ENCODE measurements at places on chromosomes 13 and 19.

DNA sequence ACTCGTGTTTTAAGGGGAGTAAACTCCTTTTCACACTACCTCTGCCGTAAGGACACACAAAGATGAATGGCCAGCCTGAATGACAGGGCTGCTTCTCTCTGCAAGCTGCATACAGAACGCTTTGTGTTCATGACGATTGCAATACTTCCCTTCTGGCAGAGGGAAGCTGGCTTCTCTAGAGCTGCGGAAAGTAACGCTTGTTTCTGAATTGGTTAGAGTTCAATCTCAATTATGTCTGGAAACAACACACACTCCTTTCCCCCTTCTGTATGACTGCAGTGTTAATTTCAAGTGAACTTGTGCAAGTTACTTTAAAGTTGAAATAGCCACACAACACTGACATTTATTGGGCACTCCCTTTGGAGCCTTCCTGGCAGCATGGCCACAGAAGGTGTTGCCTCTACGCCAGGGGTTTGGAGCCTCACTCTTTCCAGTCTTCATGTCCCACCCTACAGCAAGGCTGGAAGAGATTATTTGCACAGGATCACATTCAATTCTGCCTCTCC lies 242.6 kb downstream of the NDFIP2 start:
- DNase-seq: no peak

DNA sequence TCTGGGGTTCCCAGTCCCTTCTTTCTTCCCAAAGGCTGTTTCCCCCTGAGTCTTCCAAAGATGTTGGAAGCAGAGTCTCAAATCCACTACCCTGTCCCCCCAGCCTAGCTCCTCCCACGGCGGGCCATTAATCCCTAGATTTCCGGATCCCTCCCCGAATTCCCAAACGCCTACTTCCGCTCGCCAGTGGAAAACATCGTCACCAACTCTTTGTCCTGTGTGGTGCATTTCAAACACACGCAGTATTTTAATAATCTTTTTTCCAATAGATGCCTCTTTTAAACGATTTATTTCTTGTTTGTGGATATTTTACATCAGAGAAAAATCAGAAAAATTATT lies 610 bp downstream of the ZNF791 start:
- no peak for DNase-seq

DNA sequence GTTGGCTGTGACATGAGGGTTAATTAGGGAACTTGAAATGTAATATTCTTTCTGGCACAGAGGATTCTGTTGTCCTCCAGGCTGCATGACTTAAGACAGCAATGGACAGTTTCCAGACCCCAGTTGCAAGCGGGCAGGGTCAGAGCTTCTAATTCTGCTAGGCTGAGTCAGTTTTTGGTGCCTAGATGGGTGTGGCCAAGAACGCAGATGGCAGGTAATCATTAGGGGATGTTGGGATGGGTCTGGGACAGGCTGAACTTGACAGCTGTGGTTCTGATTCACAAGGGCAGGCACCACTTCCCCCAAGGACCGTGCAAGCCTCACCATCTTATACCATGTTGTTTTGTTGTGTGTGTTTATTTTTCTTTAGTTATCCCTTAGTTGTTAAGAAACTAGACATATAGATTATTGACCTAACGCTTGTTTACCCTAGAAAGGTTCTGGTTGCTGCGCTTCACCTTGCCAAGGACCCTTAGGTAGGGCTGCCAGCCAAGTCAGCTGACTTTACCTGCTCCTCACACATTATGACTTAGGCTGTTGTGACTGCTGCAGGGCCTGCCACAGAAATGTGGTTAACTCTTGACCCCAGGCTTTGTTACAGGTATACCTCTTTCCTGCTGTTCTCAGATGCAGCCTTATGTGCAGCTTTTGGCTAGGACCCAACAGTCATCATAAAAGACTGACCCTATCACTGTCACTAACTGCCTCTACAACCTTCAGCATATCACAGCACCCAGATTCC lies 117.7 kb upstream of the KLF12 start:
- no peak for DNase-seq

- DNase-seq: no peak
Measured at GRCh38 chr13:37198629-37199028, 93.2 kb upstream of the CSNK1A1L start.

DNA sequence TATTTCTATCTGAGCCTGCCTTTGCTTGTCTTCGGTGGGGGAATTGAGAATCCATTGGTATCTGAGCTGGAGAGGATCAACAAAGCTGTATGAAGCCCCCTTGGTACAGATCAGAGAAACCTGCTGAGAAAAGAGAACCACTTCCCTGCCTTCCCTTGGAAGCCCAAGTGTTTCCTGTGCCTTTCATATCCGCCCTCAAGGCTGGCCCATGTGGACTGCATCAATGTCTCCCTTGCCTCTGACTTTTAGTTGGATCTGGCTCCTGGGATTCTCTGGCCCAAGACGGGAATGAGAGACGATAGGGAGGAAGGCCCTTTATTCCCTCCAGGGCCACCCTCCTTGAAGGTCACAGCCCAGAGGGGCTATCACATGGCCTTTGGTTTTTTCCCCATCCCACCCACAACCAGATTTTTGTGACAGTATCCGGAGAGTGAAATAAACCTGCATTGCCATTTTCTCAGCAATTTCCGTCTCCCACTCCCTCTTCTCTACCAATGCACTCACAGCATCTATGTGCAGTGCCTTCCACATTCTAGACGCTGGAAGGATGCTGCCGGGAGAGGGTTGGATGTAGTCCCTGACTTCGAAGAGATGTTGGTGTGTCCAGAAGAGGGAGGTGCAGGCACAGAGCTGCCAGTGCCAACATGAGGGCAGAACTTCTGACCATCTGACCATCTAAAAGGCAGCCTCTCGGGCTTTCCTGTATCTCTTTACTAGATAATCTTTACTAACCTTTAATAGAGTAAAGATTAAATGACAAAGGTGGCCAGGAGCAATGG lies 63.8 kb downstream of the KCTD15 start:
- no peak for DNase-seq

- no peak for DNase-seq
Measured at GRCh38 chr13:80530191-80530590, 189.3 kb upstream of the SPRY2 start.

DNA sequence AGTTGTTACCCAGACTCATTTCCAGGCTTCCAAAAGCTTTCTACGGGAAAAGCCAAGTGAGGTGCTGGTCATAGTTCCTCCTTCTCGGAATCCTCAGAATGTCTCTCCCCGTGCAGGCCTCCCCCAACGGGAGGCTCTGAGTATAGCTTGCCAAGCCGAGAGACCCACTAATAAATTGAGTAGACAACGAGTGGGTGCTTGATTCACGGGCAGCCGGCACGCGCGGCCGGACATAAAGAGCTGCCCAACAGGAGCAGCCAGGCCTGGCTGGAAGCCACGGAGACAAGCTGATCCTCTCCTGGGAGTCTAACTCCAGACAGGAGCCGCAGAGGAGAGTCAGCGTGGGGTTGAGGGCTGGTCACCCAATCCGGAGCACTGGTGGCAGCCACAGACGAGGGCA lies 43.4 kb upstream of the MEDAG start:
- DNase-seq: no peak

DNA sequence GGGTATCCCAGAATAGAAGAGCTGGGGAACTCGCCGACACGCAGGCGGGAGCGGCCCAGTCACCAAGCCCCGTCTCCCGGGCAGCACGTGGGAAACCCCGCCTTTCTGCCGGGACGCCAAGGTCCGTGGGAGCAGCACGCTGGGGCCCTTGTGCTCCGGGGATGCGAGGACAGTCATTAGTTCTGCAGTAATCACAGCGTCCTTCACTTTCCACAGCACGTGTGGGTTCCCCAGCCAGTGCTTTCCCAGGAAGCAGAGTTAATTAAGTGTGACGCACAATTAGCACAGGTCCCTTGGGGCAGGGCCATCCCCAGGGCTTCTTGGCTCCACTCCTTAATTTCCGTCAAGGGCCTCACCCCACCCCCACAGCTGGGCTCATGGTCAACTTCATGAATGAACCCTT lies 64.3 kb upstream of the C13orf46 start:
- DNase-seq: no peak

DNA sequence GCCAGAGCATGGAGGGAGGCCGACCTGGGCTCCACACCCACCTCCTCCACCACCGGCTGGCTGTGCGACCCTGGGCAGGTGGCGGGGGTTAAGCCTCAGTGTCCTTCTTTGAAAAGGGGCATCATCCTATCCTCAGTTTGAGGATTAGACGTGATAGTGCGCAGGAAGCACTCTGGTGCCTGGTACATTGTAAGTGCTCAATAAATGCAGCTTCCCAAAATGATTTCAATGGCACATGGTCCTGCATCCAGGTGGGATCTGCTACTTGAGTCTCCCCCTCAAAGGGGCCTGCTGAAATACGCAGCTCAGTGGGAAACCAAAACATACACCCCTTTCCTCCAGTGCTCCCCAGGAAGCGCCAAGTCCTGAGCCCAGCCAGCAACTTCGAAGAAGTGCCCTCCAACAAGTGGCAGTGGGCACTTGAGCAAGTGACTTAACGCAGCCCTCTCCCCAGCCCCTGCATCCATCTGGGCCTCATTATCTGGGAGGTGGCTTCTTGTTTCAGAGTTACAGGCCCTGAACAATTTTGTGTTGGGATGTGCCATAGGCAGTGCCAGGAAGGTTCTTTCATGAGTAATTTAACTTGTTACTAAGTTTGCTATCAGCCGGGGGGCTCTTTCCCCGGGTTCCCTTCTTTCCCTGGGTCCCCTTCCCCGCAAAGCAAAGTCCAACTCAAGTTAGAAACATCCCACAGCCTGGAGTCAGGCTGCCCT lies 17.9 kb downstream of the ACTN4 start:
- DNase-seq: no peak

DNA sequence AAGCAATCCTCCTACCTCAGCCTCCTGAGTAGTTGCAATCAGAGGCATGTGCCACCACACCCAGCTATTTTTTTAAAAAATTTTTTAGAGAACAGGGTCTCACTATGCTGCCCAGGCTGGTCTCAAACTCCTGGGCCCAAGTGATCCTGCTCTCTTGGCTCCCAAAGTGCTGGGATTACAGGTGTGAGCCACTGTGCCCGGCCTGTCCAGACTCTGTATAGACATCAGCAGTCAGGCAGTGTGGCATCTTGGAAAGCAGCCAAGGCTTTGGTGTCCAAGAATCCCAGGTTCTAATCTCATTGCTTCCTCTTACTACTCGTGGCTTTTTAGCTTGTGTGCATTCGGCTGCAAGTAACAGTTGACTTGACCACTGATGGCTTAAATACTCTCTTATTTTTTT lies 43.4 kb downstream of the BICRA start:
- no peak for DNase-seq

DNA sequence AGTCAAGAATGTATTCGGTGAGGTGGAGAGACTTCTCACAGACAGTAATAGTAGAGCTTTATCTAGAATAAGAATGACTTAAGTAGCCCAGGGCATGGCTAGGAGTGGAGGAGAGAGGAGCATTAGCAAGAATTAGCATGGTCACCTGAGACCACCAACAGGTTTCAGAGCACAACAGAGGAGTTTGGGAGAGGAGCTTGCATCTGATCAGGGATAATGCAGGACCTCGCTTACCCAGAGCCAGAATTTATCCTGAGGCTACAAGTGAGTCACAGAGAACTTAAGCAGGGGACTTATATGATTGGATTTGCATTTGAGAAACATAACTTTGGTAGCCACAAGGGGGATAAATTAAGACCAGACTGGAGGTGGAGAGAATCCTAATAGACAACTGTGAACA lies 102.1 kb upstream of the FNDC3A start:
- DNase-seq: no peak

DNA sequence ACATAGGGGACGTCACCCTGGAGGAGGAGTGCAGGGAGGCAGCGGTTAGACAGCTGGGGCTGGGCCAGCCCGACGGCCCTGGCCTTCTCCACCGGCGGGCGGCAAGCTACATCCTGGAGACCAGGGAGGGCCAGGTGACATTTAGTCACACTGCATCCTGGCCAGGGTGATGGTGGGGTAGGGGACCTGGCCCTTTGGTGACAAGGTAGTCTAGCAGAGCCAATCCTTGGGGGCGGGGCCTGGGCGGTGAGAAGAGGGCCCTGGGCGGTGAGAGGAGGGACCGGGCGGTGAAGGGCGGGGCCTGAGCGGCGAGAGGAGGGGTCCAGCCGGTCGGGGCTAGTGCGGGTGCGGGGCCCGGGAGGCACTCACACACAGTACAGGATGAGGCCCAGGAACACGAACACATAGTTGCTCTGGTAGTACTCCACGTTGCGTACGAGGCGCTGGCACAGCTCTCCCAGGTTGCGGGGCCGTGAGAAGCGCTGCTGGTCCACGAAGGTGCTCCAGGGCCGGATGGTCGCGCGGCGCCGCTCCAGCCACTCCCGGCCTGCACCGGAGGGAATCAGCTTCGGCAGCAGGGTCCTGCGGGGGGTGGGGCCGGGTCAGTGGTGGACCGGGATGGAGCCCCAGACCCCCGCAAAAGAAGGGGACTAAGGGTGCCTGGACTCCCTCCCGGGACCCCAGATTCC lies 610 bp downstream of the RABAC1 start:
- peak; percentile 60 for DNase-seq

GRCh38 chr19:49590971-49591730 lies at the start of gene PRR12:
TSS of gene PRR12 (plus strand) at chr19:49591182. CDS start at chr19:49591655, 473 bp downstream.
- DNase-seq: peak; percentile 67

- no peak for DNase-seq
Measured at GRCh38 chr13:20706661-20707060, 3.2 kb downstream of the IL17D start.

DNA sequence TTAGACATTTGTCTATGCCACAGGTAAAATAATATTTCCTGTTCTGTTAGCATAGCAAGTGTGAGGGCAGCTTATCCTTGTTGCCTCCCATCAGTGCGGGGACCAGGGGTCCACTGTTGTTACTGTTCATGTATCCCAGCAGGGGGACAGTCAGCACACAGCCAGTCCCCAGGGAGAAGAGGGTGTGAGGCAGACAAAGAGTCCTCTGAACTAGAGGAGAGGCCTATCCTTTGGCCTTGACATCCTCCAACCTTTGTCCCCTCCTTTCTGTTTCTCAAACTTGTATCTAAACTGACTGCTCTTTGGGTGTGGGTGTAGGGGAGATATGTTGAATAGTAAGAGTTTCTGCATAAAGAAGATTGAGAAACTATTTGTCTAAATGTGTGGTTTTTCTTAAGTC lies 2.9 kb upstream of the GPR18 start:
- no peak for DNase-seq

DNA sequence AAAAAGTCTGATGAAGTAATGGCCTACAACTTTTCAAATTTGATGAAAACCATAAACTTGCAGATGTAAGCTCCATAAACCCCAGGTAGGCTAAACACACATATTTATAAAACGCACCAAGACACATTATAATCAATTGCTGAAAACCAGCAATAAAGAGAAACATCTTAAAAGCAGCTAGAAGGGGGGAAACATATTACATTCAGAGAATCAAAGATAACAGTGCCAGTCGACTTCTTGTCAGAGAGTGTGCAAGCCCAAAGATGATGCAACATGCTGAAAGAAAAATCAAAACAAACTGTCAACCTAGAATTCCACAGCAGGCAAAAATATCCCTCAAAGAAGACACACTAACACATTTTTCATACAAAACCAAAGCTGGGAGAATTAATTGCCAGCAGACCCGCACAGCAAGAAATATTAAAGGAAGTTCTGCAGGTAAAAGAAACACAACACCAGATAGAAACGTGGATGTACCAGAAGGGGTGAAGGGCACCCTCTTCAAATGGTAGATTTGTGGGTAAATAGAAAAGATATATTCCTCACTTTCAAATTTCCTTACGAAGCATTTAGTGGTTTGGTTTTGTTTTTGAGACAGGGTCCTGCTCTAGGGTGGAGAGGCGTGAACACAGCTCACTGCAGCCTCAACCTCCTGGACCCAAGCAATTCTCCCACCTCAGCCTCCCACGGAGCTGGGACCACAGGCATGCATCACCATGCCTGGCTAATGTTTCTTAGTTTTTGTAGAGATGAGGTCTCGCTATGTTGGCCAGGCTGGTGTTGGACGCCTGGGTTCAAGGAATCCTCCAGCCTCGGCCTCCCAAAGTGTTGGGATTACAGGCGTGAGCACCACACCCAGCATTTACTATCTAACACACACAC lies 16.5 kb upstream of the ATP1A3 start:
- DNase-seq: no peak

- DNase-seq: no peak
Measured at GRCh38 chr13:78662467-78662866, 3.5 kb upstream of the OBI1 start.

Data from GM18507 (cell line).